T-cell (primary cell): ENCODE measurements at places on chromosomes 12 and 14. TPM values are rescaled to one million over a fixed set of nuclear protein-coding genes. Genes with fewer than 3 reads are reported as not detected.

DNA sequence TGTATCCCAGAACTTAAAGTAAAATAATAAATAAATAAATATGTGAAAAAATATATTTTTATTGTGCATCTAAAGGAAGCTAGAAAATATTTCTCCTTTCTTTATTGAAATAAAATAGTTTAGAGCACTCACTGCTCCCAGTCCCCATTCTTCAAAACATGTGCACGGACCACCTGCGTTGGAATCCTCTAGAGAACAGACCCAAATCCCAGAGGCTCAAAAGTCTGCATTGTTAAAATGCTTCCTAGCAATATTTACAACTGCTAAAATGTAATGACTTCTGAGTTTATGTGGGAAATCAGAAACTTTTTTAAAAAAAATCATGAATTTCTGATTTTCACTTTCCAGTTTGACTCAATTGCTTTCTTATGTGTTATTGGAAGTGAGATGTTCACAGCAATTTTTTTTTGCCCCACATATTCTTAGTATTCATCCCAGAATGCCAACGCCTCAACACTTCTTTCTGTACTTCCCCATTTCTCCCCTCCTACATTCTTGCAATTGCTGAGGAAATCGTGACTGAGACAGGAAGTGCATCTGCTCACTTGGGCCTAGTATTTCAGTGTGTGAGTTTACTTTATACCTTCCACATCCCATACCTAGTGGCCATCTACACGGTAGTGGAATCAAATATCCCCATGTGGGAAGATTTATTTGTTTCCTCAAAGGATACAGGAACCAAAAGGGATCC is 116.0 kb upstream of the FLRT2 start:
- no peak for DNase-seq

The GUCY2C gene
- total RNA-seq, result not detected

The KLHL33 gene
- 0.49 TPM for total RNA-seq

DNA sequence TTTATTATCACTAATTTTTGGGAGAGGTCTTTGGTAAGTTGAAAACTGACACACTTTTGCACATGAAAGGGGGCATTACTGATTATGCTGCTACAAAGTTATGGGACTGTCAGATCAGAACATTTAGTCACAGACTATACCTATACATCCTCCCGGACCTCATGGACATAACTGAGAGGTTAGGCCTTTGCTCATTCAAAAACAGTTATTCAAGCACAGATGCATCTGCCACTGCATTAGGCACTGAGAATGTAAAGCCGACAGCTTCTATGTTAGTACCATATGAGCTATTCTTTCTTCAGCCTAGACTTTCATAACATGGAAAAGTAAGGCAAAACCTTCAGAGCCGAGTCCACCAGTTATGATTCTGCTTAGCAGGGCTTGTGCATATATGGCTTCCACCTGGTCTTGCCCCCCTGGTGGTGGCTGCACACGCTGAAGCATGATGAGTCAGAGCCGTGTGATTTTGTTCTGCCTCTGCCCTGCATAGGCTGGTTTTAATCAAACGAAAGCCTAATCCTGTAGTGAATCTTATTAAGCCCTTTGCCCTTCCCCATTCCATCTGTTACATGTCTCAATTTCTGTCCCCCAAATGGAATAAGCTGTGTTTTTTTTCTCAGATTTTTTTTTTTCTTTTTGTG is 21.8 kb upstream of the RNU6-8 start:
- peak; percentile 7 for DNase-seq
